ENCODE measurements at places on chromosomes 5 and 9.

DNA sequence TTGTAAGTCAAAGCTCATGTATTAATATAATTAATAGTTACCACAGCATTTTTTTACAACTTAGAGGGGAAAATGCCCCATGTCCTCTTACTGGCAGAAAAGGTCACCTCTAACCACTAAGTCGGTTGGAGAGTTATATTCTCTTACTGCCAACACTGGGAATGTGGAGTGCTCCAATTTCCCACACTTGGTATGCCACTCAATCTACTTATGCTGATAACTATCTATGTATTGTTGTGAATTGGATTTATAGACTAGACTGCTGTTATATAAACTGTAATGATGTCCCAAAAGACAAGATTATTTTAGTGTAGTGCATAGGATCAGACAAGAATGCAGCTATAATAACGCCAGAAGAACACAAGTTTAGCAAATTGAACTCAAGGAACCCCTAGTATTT is 2385.2 kb upstream of the C9orf72 start:
- DNase-seq: no peak

GRCh38 chr9:15293084-15293483 is 13.9 kb downstream of the TTC39B start:
- no peak for DNase-seq

DNA sequence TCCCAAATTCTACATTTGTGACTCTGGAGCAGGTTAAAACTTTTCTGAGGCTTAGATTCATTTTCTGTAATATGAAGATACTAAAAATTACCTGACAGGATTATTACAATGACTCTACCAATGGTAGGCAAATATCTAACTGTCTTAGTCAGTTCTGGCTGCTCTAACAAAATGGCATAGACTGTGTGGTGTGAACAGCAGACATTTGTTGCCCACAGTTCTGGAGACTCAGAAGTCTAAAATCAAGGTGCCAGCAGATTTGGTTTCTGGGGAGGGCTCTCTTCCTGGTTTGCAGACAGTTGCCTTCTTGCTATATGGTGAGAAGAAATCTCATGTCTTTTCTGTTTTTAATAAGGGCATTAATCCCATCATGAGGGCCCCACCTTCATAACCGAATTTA is 245.1 kb downstream of the MAST4 start:
- DNase-seq: no peak

- DNase-seq: no peak
Observed at GRCh38 chr5:54453046-54453445, 2.5 kb upstream of the HSPB3 start.

- no peak for DNase-seq
Observed at GRCh38 chr9:94768766-94769165, 42.3 kb downstream of the AOPEP start.

- DNase-seq: no peak
Observed at GRCh38 chr9:70262948-70263347, 4.2 kb downstream of the SMC5 start.

Data from NCI-H774 (cell line).